ENCODE measurements at places on chromosomes 4 and X.

- no peak for DNase-seq
Measured at GRCh38 chr4:61202638-61203435, 2.7 kb downstream of the ADGRL3 start.

DNA sequence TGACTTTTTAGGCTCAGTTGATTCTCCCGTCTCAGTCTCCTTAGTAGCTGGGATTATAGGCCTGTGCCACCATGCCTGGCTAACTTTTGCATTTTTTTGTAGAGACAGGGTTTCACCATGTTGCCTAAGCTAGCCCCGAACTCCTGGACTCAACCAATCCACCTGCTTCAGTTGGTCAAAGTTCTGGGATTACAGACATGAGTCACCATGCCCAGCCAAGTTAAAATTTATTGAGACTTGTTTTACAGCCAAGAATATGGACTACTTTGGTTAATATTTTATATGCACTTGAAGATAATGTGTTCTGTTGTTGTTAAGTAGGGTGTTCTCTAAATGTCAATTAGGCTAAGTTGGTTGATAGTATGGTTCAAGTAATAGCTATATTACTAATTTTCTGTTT, 58.7 kb downstream of the CYTL1 start:
- DNase-seq = no peak

DNA sequence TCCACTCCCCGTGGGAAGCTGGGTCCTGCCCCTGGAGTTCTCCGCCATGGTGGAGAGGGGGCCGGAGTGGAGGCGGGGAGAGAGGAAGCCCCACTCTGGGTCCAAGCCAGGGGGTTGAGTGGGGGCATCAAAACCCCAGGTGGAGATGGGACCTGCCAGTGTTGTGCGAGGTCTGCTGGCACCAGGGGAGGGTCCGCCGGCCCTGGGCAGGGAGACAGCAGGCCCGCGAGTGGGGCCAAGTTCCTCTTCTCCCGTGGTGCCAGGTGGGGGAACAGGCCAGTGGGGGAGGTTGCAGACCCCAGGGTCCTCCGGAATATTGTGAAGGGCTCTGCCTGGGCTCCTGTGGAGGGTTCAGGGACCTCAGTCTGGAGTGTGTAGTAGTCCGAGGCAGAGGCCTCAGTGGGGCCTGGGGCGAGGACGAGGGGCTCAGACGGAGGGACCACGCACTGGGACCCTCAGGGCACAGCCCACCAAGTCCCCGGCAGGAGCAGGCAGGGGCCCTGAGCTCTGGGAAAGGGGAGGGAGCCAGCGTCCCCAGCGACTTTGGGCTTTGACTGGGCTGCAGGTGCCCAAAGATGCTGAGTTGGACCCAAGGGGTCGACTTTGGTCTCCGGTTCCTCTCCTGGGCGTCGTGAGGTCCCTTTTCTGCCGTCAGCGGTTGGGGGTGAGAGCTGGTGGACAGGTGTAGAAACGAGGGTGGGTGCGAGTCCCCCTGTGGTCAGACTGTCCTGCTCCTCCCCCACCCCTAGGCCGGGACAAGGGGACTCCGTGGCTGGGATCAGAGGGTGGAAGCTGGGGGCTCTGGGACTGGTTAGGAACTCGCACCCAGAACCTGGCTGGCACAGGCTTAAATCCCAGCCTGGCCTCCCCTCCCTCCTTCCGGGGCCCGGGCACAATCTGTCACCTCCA, 43.8 kb upstream of the NKX1-1 start:
- DNase-seq = no peak

GRCh38 chr4:126860308-126860707, 772.4 kb upstream of the INTU start:
- no peak for DNase-seq

- DNase-seq = no peak
Measured at GRCh38 chr4:168882650-168883233, 127.3 kb downstream of the CBR4 start.

DNA sequence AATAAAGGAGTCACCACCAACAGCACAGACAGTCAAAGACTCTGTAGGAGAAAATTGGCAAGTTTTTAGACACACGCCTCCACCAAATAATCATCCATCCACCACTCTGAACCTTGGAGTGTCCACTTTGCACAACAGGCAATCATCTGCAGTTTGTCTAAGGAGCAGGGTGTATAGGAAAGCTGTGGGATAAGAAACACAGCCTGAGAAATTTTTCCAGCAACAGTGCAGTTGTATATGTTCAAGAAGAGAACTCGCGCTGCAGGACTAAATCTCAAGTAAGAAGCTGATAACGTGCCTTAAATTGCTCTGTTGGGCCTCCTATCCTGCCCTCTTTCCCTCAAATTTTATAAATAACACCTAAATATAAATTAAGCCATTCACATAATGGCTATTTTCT, 136.7 kb upstream of the PPARGC1A start:
- DNase-seq = no peak

All from activated T-cell treated with anti-CD3 and anti-CD28 coated beads, Interleukin-2, amount 50 U/mL, for 4 hours (primary cell).